T follicular helper cell (primary cell): ENCODE measurements at places on chromosomes 11 and 22.

GRCh38 chr11:77726524-77726923, 88.9 kb upstream of the CLNS1A start:
- no peak for DNase-seq

DNA sequence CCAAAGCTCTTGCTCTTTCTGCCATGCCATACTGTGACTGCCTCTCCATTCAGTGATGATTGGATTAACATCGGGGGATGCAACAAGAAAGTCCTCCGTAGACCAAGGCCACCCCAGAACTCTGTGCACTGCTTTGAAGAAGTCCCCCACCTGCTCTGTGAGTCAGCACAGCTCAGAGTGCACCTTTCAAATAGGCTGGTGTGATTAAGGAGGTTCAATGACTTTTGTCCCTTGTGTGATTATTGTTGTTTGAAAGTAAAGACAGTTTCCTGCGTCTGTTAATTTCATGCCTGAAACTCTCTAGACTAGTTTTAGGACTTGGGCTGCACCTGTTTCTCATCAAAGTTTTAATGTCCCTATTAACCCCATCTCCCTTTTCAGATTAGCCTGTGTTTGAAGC, 33.0 kb upstream of the DBX1 start:
- no peak for DNase-seq

- no peak for DNase-seq
Measured at GRCh38 chr22:27220339-27220738, 563.0 kb downstream of the MIAT start.

DNA sequence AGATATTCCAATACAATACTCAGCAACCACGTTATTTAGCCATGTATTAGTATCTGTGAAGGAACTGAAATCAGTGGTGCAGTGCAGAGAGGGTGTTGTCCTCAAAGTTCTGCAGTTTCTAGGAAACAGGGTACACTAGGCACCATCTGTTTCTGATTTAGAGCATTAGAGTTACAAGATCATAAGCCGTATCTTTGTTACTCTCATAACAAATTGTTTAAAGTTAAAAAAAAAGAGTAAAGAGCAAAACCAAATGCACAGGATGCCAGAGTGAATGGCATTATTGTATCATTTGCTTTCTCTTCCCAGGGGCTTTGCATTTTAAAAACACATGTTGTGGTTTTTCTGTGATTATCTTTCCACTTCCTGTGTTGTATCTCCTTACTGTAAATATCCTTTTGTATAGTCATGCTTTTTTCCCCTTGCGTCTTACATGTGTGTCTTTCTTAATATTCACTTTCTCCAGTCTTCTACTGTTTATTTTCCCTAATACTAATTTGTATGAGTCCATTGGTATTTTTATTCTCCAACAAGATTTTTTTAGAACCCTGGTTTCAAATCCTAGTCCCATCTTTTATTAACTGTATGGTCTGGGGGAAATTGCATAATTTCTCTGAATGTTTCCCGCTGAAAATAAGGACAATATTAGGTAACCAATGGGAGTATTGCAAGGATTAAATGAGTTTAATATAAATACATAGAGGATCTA, 15.2 kb upstream of the NUP160 start:
- DNase-seq: no peak

GRCh38 chr22:30283342-30283741, 6.0 kb downstream of the CASTOR1 start:
- no peak for DNase-seq

DNA sequence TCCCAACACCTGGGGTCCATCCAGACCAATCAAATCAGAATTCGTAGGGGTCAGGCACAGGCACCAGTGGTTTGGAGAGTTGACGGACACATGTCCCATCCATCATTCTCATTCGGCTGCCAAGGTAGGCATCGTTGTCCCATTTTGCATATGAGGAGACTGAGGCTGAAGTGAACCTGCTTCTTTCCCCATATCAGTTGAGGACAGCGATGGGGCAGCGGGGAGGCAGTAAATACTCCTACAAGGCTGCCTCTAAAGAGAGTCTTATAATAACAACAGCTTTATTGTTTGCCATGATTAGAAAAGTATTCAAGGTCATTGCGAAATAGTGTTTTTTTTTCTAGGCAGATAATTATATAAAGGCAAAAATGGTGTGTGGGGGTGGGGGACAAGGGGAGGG, 1.6 kb upstream of the BEST1 start:
- DNase-seq: no peak

GRCh38 chr11:43576803-43577521, 103.6 kb upstream of the HSD17B12 start:
- no peak for DNase-seq

DNA sequence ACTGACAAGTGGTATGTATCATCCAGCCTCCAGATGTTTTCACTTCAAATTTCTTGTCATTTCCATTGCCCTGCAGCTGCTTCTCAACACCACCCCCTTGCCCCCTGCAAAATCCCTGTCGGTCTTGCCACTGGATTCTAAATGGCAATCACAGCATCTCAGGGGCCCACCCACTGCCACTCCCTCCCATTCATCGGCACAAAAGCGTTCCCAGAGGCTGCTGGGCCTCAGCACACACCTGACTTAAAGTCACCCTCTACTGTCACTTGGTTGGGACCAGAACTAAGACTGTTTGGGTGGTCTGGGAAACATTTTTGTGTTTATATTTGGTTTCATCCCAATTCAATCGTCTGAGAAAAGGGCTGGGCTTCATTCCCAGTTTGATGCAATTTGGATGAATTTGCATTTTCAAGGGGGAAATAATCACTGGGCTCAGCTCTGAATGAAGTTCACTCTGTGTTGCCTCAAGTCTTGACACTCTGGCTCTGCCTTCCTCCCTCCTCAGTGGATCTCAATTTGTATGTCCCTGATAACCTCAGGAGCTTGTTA, 27.1 kb downstream of the SYT13 start:
- no peak for DNase-seq

DNA sequence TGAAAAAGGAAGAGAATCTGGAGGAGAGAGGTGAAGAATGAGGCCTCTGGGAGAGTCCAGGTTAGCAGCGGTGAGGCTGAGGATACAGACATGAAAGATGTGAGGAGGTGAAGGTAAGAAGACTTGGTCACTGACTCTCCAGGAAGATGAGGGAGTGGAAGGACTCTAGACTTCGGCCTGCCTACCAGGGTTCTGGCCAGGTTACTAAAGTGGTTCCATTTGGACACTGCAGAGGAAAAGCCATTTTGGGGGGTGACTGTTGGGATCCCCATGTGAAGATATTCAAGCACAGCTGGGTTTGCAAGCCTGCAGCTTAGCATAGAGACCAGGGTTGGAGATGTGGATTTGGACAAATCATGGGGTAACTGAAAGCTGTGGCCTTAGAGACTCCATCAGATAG, 7.8 kb downstream of the DCHS1 start:
- no peak for DNase-seq

GRCh38 chr22:29563652-29564460, 10.3 kb upstream of the THOC5 start:
- DNase-seq: no peak

DNA sequence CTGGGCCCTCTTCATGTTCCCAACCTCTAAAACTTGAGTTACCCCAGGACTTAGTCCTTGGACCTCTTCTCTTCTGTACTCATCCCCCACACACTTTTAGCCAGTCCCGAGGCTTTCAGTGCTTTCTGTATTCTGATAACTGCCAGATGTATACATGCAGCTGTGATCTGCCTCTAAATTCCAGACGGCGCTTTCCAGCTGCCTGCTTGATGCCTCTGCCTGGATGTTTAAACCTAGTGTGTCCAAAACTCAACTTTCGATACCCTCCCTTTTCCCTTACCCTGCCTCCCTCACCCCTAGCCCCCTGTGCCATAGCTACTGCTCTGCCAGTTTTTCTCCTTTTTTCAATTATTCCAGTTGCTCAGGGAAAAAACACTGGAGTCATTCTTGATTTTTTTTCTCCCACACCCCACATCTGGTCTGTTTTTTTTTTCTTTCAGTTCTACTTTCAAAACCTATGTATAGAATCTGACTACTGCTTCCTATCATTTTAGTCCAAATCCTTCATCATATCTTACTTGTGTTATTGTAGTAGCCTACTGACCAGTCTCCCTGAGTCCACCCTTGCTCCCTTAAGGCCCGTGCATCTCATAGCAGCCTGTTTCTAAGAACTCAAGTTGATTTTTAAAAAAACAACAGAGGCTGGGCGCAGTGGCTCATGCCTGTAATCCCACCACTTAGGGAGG, 32.9 kb upstream of the TECTA start:
- DNase-seq: no peak

DNA sequence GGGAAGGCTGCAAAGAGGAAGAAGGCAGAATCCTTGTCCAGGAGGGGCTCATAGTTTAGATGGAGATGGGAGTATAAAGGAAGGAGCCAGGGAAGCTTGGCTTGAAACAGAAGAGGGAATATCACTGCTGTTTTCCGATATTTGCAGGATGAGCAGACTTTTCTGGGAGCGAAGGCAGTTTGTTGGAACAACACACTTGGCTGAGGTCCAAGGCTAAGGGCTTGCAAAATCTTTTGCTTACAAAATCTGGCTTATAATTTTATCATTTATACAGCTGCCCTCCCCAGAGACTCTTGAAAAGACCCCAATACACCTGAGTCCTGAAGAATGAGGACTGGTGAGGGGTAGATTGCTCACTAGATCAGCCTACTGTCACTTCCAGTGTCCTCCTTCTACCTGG, 174.8 kb downstream of the NELL1 start:
- DNase-seq: no peak

- DNase-seq: no peak
Measured at GRCh38 chr11:33160136-33160535, 1.1 kb downstream of the CSTF3 start.

GRCh38 chr11:36600180-36600579, 2.1 kb upstream of the RAG2 start:
- DNase-seq: no peak

DNA sequence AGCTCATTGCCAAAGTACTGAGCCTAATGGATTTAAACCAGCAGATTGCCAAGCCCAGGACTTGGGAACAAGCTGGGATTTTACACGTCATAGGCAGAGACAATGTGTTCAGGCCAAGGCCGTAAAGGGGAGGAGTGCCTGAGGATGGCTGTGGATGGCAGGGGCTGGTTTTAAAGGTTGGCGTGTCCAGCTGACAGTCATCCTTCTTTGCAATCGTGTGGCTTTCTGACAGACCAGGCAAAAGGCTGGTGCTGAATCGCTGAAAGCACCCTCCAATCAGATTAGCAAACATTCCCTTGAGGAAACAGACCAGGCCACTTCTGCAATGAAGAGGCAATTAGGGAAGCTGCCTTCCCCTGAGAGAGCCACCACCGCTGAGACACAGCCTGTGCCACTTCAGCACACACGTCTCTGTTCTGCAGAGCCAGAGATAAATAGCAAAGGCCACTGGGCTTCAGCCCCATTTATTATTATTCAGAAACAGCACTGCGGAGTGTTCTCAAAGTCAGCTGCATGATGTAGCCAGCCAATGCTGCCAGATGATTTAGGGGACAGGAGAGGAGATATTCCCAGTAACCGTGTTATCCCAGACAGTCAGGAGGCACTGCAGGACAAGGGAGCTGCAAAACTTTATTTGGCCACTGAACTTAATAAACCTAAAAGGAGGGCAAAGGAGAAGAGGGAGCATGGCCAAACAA, 54.2 kb upstream of the CSNK2A3 start:
- no peak for DNase-seq

DNA sequence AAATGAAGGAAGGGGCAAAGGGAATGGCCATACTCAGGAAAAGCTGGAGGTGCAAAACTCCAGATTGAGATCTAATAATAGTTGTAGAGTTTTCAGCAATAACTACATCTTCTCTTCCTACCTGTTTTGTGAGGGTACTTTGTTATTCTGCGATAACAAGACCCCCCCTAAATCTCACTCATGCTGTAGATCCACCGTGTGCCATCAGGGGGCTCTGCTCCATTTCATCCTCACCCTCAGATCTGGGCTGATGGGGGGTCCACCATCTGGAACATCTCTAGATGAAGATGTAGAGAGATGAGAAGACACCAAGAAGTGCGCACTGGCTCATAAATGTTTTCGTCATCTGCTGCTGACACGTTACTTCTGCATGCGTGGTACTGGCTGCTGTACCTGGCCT, 135.9 kb upstream of the KIRREL3 start:
- no peak for DNase-seq

DNA sequence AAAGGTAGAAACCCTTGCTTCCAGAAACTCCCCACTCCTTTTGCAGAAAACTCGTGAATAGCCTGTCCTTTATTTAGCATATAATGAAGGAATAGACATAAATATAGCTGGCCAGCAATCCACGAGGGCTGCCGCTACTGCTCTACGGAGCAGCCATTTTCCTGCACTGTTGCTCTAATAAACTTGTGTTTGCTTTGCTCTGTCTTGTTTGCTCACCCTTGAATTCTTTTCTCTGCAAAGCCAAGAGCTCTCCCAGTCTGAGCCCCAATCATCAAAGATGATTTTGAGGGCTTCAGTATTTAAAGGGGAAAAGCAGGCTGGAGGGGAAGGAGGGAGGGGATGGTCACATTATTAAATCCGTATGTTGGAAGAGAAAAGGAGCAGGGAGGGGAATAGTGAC, 16.6 kb upstream of the CHKA start:
- no peak for DNase-seq

DNA sequence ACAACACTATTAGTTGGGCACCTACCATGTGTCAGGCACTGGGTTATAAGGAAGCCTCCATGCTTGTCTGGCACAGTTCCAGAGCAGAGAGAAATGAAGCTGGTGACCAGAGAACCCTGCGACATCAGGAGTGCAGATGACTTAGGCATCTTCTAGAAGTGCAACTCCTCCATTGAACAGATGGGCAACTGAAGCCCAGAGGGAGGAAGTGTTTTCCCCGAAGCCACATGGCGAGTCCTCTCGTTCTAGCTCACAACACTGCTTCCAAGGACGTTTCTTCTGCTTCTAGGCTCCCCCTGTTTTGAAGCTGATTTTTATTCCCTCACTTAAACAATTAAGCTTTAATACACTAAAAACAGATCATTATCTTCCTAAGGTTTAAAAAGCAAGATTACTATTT, 109.8 kb upstream of the SYT13 start:
- DNase-seq: no peak

DNA sequence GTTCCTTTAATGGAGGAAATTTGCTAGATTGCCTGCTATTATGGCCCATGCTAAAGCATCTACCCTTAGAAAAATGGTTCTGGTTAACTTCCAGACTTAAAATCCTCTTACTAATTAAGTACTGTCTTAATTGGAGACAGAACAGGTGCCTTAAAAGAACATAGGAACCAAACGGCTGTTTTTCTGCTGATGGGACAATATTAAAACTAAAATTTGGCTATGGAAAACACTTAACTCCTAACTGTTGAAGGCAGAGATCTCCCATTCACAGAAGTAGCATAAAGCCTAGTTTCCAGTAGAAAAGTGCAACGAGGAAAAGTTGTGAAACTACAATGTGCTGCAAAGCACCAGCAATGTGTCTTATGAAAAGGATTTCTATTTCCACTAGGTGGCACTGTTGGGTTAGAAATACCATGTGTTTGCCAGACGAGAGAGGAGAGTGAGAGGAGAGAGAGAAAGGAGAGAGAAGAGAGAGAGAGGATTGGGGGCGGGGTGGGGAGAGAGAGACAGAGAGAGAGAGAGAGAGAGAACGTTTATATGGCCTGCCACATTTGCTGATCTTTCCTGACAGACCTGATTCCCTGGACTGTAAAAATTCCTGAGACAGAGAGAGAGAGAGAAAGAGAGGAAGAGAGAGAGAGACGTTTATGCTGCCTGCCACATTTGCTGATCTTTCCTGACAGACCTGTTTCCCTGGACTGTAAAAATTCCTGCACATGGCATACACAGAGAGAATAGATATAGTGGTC, 51.5 kb downstream of the FAM181B start:
- no peak for DNase-seq

- DNase-seq: no peak
Measured at GRCh38 chr11:120561286-120561685, 49.7 kb downstream of the GRIK4 start.
